ENCODE measurements at places on chromosomes 5 and 9.

- peak; percentile 20 for DNase-seq
Measured at GRCh38 chr9:110835404-110835803, 166.8 kb downstream of the MUSK start.

GRCh38 chr5:135398855-135399793 lies at the start of gene MACROH2A1:
MACROH2A1 (minus strand) TSS chr5:135399231; CDS start chr5:135389093, 10,138 bp downstream.
- peak; percentile 66 for DNase-seq

GRCh38 chr5:113606298-113607134 lies 93.0 kb downstream of the YTHDC2 start:
- peak; percentile 40 for DNase-seq

GRCh38 chr5:33487236-33487635 lies 46.5 kb downstream of the TARS1 start:
- DNase-seq: no peak

- no peak for DNase-seq
Measured at GRCh38 chr9:136900988-136901515, 14.7 kb downstream of the TRAF2 start.

DNA sequence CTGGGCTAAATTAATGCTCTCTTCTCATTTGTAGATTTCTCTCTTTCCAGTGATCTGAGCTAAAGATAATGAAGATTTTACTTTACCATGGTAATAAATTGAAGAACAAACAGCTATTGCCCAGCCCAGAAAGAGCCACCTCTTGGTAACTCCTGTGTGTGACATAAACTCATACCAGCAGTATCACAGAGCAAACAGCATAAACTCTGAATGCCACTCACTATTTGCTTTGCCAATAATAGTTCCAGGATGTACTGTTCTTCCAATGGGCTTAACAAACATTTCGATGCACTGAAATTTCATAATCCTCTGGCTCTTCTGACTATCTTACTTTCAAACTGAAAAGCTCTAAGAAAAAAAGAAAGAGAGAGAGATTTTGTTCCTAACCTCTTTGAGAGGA lies 69.8 kb upstream of the RASEF start:
- no peak for DNase-seq

DNA sequence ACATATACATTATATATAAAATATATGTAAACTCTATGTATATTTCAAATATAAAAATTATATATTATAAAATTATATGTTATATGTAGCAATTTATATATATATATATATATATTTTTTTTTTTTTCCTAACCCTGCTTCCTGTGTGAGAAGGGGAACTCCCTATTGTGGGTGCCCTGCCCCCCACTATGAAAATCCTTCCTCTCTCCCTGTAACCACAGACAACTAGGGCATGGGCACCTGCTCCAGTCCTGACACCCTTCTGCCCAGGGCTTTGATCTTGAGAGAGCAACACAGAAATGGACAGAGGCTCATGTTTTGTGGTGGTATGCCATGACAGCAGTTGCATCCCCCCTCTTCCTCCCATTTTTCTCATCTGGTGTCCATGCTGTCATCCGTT lies 148.7 kb upstream of the IL12B start:
- DNase-seq: no peak

- no peak for DNase-seq
Measured at GRCh38 chr5:149563466-149563865, 12.2 kb upstream of the CSNK1A1 start.

GRCh38 chr5:159817262-159818029 lies 98.8 kb upstream of the ADRA1B start:
- DNase-seq: no peak

DNA sequence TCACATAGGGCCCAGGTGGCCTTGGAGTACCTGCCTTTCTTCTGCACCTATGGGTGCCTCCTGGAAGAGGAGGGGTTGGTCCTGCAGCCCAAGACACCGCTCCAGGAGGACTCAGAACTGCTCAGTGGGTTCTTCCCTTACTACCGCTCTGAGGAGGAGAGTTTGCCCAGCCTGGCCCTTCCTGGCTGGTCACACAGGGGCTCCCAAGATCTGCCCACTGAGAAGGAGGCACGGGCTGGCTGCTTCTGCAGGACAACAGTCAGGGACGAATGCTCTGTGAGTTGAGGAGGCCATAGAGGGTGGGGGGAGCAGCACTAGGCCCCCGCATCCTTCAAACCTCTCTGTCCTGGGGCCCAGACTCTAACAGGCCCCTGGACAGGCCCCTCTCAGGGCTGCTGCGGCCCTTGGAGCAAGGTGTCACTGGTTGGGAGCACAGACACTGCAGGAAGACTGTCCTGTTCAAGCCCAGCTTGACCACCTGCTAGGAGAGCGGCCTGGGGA lies 9.9 kb upstream of the SLC25A48 start:
- DNase-seq: no peak

- DNase-seq: no peak
Measured at GRCh38 chr5:96065685-96066385, 104.2 kb upstream of the ELL2 start.

GRCh38 chr9:128771094-128771721 lies 519 bp downstream of the ZER1 start:
- DNase-seq: no peak

DNA sequence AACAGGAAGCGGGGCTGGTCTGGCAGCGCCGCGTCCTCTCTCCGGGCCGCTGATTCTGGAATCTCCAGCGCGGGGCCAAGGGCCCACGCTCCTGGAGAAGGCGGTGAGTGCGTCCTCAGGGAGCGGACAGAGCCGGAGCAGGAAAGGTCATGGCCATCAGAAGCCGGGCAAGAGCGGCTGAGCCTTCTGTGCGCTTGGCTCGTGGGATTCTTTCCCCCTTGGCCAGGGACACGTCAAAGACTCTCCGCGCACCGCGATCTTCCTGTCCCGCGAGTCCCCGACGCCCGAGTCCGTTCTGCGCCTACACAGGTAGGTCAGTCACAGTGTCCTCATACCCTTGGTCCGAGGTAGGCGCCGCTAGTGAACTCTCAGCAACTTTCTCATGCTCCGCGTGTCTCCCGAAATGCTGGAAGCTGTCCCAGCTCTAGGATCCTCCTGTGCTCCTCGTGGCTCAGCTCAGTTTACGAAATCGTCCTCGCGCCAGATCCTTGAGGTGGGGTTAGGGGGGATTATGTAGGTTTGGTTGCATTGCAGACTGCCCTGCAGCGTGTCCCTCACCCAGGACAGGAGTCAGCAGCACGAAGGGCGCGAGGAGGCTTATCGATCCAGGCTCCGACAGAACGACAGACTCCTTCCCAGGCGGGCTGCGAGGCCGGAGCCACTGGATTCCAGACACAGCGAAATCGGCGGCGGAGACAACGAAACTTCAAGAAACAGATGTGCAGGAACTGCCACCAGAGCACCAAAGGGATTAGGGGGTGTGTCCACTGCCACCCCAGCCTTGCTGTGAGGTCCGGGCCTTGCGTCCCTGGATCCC lies 8.7 kb downstream of the LHX6 start:
- DNase-seq: no peak

GRCh38 chr9:92746567-92747458 lies 17.8 kb downstream of the BICD2 start:
- DNase-seq: no peak

GRCh38 chr5:76402251-76402885 lies 717 bp upstream of the IQGAP2 start:
- no peak for DNase-seq

DNA sequence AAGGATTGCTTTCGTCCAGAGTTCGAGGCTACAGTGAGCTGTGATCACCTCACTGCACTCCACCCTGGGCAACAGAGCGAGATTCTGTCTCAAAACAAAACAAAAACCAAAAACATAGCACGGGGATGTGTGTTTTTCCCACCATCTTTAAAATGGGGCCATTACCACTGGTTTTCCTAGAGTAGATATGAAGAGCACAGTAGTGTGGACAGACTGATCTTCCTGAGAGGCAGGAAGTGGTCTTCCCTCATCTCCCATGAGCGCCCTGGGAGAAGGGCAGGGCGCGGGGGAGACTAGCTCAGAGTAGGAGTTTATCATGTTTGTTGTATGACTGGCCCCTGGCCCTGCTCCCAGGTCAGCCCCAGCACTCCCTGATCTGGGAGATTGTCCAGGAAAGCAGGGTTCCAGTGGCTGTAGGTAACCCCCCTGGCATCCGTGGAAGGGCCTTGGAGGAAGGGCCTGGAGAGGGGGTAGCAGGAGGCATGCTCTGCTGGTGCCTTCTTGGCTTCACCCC lies 2.3 kb downstream of the SUSD3 start:
- DNase-seq: no peak

DNA sequence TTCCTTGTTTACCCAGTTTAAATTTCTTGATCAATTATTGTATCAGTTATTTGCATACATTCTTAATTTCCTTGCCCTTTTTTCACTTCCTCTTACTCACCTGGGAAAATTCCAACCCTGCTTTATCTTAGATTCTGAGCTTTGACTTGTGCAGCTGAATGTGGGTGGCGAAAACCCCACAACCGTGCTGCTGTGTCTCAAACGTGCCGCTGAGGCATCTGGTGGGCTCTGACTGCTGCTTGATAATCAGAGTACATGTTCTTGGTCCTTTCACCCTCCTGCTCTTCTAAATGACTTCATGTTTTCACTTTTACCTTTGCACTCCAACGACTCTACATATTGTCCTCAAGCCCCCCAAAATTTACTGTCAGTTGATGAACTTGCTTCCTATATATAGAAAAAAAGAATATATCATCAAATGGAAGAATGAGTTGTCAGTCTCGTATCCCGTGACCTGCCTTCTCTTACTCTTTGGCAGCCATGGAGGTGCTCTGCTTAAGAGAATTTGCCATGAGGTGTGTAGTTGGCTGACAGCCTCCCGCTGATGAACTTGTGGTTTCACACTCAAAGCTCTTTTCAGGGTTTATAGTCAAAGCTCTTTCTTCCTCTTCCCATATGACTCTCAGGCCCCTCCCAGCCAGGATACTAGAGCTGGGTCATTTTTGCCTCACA lies 14.0 kb upstream of the JAK2 start:
- no peak for DNase-seq

DNA sequence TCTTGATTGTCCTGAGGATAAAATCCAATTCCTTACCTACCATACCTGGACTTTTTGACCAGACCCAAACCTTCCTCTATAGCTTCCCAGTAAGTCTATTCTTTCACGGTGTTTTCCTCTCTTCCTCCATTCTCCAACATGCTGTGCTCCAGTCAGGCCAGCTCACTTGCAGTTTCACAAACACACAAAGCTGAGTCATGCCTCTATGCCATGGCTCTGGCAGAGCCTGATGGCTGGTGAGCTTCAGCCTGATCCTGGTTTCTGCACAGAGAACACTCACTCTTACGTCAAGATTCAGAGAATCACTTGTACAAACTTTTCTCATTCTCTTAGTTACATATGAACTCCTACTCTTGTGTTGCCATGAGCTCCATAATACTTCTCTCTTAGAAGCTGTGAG lies 27.7 kb upstream of the PAX5 start:
- no peak for DNase-seq

DNA sequence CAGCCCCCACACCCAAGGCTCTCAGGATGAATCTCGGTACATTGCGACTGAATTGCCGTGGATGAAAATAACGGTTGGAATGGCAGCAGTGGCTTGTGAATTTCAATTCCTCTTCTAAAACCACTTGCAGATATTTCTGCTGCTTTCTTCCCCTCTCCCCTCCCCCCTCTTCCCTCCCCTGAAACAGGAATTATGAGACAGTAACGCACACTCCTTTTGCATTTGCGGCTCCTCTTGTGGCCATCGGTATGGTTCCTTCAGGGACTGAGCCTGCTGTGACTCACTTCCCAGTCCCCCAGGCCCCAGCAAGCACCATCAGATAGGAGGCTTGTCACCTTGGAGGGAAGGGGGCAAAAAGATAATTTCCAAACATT lies 9.7 kb downstream of the DCANP1 start:
- no peak for DNase-seq

DNA sequence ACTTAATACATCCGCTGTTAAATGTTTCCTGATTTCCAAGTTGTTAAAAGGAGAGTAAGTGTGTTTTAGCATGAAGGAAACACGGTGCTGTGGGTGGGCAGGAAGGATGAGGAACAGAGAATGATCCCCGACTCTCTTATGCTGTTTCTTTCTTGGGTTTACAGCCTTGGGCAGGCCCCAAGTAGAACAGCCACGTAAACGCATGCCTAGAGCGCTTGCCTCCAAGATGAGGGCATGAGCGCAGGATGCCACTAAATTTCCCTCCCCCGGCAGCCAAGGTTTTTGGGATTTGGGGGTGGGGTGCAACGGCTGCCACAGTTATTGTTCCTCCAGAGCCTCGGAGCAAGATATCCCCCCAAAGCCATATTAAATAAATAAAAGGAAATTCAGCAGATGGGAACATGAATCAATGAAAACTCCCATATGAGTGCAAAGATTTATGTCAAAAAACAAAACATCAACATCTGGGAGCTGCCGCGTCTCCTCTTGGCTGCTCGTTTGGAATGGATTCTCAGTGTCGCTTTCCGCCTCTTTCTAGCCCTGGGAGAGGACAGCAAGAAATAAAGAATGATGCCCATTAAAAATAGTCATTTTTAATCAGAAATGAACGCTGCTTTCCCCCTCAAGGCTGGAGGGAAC lies 10.0 kb upstream of the DELE1 start:
- DNase-seq: no peak

GRCh38 chr9:134962065-134962972 lies 44.6 kb upstream of the FCN1 start:
- DNase-seq: no peak

- no peak for DNase-seq
Measured at GRCh38 chr5:179900711-179901110, 7.0 kb downstream of the TBC1D9B start.

GRCh38 chr5:151027961-151028479 lies 7.6 kb downstream of the GPX3 start:
- DNase-seq: no peak

GRCh38 chr9:137302118-137302448 lies at the start of gene NRARP:
NRARP (minus strand) TSS chr9:137302271; CDS start chr9:137301928, 343 bp downstream.
- DNase-seq: no peak

- no peak for DNase-seq
Measured at GRCh38 chr9:101902051-101902450, 163.6 kb upstream of the GRIN3A start.

DNA sequence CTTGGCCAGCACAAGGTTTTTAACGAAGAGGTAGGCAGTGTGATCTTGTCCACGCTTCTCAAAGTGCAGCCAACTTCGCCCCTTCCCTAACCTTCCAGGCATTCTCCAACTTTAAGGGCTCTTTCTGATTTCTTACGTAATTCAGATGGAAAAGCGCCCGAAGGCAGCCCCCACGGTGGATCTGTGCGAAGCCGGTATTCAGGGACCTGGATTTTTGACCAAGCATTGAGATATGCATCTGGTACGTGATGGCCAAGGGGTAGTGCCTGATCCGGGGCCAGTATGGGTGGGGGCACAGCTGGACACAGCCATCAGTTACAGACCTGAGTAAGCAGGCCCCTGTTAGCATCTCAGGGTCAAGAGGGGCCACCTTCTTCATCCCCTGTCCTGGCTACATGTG lies 80.0 kb downstream of the AMBP start:
- no peak for DNase-seq

GRCh38 chr5:168274406-168274805 lies 17.0 kb upstream of the WWC1 start:
- DNase-seq: no peak

Measured in T1000 (cell line).